ENCODE measurements at places on chromosomes 6 and 20.
A peak's percentile ranks its signal among the peaks of the same experiment; 100 is the strongest.

DNA sequence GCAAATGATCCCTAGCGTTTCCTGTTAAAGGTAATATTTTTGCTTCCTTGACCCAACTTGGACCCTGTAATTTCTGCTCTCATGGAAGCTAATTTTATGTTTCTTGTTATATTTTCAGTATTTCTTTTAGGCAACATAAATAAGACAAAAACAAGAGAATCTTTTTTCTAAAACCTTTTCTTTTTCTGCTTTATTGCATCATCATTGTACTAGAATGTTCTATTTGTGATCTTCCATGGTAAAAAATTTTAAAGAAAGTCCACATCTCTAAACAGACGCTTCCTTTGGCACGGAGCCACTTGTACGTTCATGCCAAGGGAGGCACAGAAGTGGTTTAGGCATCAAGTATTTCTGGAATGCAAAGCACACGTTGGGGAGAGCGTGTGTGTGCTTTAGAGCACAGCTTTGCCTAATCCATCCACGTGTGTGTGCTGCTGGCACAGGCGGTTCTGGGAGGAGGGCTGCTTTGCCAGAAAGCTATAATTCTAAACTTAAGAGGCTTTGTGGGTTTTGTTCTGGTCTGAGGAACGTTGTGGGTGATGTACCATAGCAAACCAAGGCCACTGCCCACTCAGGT lies 98.3 kb downstream of the SASH1 start:
- no peak for DNase-seq

GRCh38 chr6:37517411-37517812 lies 17.7 kb upstream of the CCDC167 start:
- peak; percentile 42 for DNase-seq

- no peak for DNase-seq
These were observed 111.9 kb downstream of the TBX18 start for GRCh38 chr6:84652356-84653026.

DNA sequence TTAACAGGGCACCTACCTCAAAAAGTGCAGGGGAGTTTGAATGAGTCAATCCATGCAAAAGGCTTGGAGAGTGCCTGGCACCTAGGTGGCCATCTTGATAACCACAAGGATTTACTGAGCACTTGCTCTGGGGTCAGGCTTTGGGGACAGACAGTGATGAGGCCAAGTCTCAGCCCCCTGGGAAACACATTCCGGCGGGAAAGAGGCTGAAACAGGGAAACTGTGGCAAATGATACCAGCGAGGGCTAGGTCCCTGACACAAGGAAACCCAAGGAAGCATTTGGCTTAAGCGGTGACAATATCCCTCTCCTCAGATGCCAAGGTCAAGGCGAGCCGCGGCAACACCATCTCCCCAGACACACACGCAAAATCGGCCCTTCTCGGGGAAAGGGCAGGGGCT lies 527 bp upstream of the DOK5 start:
- DNase-seq: no peak

DNA sequence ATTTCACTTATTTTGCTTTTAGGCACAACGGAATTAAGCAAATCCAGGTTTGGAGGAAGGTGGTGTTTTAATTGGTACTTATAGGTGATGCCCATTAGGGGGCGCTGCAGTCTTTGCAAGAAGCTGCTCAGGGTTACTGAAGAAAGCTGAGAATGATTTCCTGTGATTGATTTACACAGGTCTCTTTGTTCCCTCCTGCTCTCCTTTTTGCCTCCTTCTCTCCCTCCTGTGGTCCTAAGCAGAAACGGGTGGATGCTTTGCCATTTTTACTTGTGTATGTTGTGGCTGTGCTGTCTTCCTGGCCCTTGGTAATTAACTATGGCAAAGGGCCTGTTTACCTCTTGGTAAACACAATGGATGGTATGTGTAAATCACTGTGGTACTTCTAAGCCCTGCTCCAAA lies 97.8 kb downstream of the ANKS1A start:
- peak; percentile 26 for DNase-seq

GRCh38 chr6:161568885-161569456 lies 295.1 kb upstream of the AGPAT4 start:
- no peak for DNase-seq

DNA sequence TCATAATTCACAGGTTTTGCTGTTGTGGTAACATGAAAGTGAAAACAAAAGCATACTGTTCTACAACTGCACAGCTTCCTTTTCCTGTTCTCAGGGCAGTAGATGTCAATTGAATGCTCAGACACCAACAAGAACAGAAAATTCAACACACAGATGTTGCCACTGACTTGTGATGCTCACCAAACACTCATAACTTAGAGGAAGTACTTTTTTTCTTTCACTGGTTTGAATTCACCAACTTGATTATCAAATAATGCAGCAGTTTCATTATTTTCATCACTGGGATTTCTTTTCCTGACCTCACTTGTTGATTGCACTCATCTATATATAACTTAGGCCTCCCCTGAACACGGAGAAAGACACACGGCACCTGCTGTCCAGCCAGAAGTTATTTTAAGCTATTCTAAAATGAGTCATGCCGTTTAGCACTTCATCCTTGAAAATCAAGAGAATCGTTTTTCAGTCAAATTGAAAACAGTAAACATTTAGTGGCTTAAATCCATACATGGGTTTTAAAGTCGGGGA lies 949 bp downstream of the TXLNB start:
- no peak for DNase-seq

Measured in stimulated activated CD4-positive, alpha-beta T cell treated with anti-CD3 and anti-CD28 coated beads, Interleukin-1b, Interleukin-23, amount 100 ng/mL, for 1 hour (primary cell).